Mesenteric fat pad (tissue), 1 donor: ENCODE measurements at places on chromosomes 12 and 14. TPM values are rescaled to one million over a fixed set of nuclear protein-coding genes. Genes with fewer than 3 reads are reported as not detected.

TRHDE gene
- total RNA-seq: 14.5 TPM

- DNase-seq: no peak
Observed at GRCh38 chr12:98701166-98701565, 56.1 kb downstream of the APAF1 start.

DNA sequence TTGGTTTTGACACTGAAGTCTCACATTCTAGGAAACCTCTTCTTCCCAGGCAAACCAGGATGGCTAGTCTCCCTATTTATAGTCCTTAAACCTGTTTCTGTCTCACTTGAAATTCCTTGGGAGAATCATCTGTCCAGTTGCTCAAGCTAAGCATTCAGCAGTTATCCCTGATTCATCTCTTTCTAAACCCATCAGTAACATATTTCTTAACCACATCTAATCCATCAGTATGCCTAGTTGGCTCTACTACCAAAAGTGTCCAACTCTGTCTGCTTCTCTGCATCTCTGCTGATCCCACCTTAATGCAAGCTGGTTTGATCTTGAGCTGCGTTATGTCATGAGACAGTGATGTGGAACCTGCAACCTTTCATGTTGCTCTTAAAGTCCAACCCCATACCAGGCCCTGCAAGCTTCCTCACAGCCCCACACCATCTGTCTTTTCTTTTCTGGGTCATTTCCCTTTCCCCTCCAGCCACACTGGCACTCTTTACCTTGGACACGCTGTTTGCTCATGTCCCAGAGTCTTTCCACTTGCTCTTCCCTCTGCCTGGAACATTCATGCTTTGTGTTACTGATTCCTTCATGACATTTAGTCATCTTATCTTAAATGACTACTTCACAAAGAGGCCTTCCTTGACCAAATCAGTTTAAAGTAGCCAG, 380.8 kb upstream of the RGS6 start:
- no peak for DNase-seq

GRCh38 chr12:65608319-65608916, 215.9 kb upstream of the HMGA2 start:
- DNase-seq: no peak

GRCh38 chr12:128318341-128318740, 51.4 kb downstream of the TMEM132C start:
- DNase-seq: no peak

DNA sequence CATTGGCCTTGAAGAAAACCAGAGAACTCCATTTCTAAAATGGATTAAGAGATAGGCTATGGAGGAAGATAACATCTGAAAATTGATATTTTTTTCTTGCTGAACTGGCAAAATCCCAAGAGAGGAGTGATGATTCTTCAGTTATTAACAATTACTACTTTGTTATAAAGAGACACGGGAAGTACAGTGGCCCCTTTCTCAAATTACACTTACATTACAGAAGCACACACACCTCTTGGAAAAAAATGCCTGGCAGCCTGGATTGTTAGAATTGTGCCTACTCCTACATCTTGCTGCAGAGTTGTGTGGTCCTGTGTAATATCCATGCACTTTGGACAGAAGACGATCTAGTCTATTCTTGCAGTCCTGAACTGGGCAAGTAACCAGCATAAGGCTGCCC, 71.7 kb downstream of the TGFB3 start:
- DNase-seq: no peak

GRCh38 chr12:11927286-11927935, 143.3 kb upstream of the BCL2L14 start:
- DNase-seq: no peak

CKB gene
- 90.1 TPM for total RNA-seq

DNA sequence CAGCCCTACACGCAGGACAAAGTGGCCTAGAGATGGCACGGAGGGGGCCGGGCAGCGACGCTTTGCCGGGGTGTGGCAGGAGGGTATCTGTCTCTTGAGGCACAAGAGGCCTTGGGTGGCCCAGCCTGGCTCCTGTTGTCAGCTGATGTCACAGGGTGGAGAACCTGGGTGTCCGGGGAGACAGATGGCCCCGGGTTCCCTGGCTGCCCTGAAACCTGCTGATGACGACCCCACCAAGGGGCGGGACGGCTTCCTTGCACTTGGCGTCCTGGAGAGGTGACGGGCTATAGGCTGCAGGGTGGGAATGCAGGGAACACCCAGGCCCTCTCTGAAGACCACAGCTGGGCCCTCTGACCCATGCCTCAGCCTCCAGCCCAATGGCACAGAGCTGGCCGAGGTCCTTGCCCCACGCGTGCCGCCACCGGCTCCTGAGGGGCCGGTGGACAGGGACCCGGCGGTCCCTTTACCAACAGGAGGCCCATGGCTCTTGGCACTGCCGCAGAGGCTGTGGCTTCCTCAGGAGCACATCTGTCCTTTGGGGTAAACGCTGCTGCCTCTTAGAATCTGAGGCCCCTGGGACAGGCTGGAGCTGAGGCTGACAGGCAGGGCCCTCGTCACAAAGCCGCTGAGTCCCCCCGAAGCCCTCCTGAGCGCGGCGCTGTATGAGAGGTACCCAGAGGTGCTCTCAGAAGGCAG, 16.4 kb downstream of the TRMT61A start:
- DNase-seq: no peak

DNA sequence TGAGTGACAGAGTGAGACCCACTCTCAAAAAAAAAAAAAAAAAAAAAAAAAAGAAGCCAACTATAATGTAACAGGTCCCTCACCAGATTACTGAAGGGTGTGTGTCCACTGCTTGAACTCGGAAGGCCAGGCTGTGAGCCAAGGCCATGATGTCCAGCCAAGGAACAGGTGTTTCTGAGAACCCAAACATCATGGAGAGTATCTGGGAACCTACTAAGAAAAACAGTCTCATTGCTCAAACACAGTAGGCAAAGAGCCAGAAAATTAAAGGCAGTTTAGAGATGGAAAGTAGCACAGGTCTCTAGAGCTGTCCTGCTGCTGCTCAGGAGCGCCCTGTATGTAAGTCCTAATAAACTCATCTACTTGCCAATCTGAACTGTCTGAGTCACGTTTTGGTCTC, 12.5 kb upstream of the MAP4K5 start:
- DNase-seq: no peak

MGAT2 gene
- 36.5 TPM for total RNA-seq

DNA sequence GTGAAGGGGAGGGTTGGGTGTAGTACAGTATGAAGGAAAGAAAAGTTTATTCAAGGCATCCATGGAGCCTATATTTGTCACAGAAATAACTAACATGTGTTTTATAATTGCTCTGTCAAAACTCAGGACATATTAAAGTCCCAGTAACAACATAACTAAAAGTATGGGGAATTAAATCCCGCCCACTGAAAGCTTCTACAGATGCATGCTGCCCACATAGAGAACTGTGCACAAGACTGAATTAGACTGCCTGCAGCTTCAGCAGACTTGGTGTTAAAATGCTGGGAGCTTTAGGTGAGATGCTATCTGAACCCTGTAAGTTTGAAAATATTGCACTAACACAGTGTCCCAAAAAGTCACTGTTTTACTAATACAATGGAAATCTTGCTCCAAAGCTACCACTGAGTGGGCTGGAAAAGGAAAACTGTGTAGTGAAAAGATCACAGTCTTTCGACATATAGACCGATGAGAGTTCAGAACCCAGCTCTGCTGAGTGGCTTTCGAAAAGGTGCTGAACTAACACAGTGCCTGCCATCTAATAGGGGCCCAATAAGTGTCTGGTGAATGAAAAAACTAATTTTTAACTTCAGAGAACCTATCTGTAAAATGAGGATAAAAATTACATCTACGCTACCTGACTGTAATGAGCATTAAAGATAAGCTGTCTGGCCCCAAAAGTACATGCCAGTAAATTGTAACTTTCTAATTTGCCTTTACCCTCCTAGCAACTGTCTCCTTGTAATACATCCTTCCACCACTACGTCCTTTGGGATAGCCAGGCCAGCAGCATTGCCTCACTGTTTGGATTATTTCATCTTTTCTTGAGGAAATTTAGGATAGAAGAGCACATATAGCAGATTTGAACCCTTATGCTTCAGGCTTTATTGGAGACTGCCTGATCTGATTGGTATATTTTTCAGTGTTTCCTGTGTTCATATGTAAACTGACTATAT, 237.6 kb downstream of the BCAT1 start:
- no peak for DNase-seq

DNA sequence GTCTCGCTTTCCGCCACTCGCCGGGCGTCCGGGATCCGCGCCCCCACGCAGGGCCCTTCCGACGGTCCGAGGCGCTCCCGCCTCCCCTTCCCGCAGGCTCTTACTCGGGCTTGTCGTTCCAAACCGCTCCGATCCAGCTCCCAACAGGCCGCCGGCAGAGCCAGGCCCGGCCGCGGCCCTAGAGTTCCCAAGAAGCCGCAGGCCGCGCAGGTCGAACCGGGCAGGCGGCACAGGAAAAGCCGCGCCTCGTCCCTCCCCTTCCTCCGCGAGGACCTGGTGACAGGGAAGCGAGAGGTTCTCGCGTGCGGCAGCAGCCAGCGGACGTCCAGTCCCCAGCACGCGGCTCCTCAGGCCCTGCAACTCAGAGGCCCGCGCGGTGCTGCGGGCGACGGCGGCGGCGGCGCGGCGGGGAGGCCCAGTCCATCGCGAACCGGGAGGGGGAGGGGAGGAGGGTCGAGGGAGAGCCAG, 272 bp downstream of the HECTD1 start:
- DNase-seq: peak; percentile 96

- DNase-seq: no peak
Observed at GRCh38 chr14:67387195-67387594, 24.8 kb downstream of the PLEK2 start.

DNA sequence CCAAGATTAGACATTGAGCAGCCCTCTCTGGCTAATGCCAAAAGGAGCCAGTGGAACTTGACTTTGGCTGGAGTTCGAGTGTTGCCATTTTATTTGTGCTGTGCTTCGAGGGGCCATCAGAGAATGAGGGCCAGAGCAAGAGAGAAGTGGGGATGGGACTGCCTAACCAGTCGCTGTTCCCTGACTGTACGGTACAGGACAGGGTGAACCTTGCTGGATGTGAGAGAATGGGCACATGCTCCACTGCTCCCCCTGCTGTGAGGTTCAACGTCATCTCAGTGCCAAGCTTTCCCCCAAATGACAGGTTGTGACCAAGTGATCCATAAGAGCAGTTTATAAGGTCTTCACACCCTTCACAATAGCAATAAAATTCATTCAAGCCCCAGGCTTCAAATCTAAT, 55.1 kb upstream of the BCL11B start:
- DNase-seq: peak; percentile 39

GRCh38 chr12:126342866-126343265, 1277.6 kb downstream of the AACS start:
- no peak for DNase-seq

REM2 gene
- 0.39 TPM for total RNA-seq

ABCD2 gene
- 26.0 TPM for total RNA-seq

DNA sequence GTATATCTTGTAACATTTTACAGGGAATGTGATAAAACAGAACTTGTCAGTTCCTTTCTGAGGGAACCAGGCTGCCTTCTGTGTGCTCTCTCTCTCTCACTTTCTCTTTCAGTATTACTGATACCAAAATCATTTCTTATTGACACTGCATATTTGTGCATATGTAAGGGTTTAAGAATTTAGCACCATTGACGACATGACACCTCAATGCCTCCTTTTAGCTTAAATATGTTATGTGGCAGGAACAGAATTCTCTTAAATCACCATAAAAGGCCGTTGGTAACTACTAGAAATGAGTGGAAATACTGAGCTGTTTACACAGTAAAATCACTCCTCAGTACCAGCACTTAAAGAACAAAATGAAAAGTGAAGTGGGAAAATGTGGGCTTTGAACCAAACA, 457.7 kb upstream of the SYT1 start:
- no peak for DNase-seq

GRCh38 chr14:52078095-52078531, 9.3 kb upstream of the NID2 start:
- DNase-seq: no peak

SERPINA5 gene
- 0.48 TPM for total RNA-seq

DNA sequence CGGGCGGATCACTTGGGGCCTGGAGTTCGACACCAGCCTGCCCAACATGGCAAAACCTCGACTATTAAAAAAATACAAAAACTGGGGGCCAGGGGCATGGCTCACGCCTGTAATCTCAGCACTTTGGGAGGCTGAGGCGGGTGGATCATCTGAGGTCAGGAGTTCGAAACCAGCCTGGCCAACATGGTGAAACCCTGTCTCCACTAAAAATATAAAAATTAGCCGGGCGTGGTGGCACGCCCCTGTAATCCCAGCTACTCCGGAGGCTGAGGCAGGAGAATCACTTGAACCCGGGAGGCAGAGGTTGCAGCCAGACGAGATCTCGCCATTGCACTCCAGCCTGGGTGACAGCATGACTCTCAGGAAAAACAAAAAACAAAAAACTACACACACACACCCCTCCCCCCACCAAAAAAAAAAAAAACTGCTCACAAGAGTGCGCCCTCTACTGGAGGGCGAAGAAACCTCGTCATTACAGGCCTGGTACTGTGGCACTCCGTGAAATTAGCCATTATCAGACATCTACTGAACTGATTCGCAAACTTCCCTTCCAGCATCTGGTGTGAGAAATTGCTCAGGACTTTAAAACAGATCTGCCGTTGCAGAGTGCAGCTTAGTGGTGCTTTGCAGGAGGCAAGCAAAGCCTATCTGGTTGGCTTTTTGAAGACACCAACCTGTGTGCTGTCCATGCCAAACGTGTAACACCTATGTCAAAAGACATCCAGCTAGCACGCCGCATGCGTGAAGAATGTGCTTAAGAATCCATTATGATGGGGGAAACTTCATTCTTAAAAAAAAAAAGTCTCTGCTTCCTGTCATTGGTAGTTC, 7.7 kb downstream of the PPP1R3E start:
- DNase-seq: no peak

- DNase-seq: no peak
Observed at GRCh38 chr12:67148265-67148664, 120.9 kb upstream of the CAND1 start.

DNA sequence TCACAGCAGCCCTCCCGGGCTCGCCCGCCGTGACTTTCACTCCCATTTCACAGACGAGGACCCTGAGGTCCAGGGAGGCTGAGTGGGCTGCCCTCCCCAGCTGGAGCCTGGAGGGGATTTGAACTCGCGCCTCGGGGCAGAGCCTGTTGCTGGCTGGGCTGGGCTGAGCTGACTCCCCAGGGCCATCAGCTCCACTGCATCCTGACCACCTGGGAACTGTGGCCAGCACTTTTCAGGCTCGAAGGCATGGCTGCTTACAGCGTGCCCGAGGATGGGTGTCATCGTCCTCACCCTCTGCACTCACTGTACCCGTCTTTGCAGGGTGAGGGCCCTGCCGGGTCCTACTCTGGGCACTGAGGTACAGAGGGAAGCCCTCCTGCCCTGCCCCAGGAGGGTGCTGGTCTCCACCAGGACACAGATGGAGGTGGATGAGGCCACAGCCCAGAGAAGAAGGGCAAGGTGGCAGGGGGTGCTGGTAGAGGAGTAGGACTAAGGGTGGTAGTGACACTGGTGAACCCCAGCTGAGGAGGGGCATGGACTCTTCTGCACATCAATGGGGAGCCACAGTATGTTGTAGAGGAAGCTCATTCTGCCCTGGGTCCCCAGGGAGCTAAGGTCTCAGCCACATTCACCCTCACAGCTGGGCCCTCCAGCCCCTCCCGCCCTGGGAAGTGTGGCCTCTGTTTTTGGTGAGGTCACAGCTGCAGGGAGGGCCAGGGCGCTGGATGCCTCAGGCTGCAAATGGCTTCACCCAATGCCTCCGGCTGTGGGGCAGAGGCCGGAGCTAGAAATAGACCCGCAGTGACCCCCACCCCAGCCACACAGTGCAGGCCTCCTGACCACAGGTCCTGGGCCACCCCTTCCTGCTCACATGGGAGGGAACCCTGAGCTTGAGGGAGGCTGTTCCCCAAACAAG, 365.1 kb upstream of the SFSWAP start:
- DNase-seq: peak; percentile 68

GRCh38 chr12:10073261-10073660, 25.5 kb downstream of the CLEC1A start:
- no peak for DNase-seq

C12orf50 gene
- 0.13 TPM for total RNA-seq

KRT5 gene
- total RNA-seq: 3.0 TPM

UBE3B gene
- total RNA-seq: 30.5 TPM
